ENCODE measurements at places on chromosomes 11 and 22. TPM values are rescaled to one million over a fixed set of nuclear protein-coding genes. Genes with fewer than 3 reads are reported as not detected.

DNA sequence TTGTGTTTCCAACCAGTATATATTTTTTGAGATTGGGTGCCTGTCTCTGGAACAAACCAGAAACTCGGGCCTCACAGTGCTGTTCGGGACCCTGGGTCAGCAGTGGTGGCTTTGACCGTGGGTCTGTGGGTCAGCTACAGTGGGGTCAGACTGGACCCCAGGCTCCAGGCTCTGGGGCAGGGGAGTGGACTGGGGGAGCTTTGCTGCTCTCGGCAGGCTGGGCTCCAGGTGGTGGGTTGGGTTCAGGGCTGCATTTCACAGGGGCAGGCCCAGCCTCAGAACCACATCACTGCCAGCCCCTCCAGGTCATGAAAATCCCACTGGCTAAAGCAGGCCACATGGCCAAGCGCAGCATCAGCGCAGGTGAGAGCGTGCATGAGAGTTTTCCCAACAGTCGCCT is 1279.3 kb downstream of the BRD1 start:
- no peak for DNase-seq

- DNase-seq, result no peak
Observed at GRCh38 chr22:23901600-23901999, 7.4 kb downstream of the MIF start.

DNA sequence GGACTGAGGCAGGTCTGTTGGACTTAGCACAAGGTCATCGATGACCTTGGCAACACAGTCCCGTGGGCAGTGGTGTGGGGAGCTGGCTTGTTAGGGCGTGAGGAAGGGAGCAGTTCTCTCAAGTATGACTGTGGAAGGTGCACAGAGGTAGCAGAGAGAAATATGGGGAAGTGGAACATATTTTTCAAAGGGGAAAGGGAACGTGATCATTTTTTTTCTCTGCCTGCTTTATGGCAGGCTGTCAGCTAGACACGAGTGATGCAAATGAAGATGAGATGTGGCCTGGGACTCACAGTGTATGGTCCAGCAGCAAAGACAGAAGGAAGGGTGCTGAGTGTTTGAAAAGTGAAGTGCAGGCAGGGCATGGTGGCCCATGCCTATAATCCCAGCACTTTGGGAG is 30.6 kb downstream of the ADAMTS8 start:
- no peak for DNase-seq

GRCh38 chr22:29719899-29720645 is at the start of gene CABP7:
Gene CABP7 (plus strand): TSS chr22:29720003. CDS start chr22:29720425, 422 bp downstream.
- peak; percentile 23 for DNase-seq

DNA sequence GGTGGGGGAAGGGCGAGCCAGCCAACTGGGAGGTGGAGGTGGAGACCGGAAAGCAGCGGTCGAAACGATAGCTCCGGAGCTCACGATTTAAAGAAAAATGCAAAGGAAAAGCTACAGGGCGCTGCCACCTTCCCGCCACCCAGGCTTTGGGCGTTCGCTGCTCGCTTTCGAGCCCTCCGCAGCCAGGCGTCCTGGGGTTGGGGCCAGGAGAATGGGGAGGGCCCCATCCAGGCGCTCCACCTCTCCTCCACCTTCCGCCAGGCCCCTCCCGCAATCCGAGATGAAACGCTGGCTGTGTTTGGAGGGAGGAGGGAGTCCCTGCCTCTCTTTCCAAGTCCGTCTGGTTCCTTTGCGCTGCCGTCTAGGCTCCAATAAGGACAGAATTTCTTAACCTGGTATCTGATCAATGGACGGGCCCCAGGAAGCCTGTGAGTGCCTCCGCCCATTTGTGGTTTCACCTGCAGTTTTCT is 483 bp upstream of the ABTB2 start:
- DNase-seq, result no peak

SYT7 gene
- 0.04 TPM for total RNA-seq

IGSF9B gene
- 79.0 TPM for total RNA-seq

WNT11 gene
- not detected for total RNA-seq
